ENCODE measurements at places on chromosomes 12 and 14. TPM values are rescaled to one million over a fixed set of nuclear protein-coding genes. Genes with fewer than 3 reads are reported as not detected.

- no peak for DNase-seq
These were observed 106.1 kb downstream of the ZFP36L1 start for GRCh38 chr14:68686724-68687123.

- no peak for DNase-seq
These were observed 71.2 kb downstream of the NINJ2 start for GRCh38 chr12:592024-592505.

- DNase-seq: no peak
These were observed 102.5 kb downstream of the FGD4 start for GRCh38 chr12:32501835-32502333.

DNA sequence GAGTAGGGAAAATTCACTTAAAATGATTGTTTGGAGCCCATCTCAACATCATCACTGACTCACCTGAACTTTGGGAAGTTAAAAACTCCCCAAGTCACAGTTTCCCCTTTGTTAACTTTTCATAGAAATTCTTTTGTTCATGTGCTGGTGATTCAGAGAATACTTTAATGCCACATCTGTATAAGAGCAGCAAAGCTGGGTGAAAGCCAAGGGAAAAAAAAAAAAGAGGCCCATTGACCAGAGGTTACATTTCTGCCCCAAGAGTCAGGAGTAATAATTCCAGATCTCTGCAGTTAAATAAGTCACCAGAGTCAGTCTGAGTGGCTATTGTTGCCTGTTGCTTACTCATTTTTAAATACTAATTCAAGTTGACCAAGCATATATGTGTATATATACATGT lies 136.4 kb upstream of the LGR5 start:
- DNase-seq: no peak

DNA sequence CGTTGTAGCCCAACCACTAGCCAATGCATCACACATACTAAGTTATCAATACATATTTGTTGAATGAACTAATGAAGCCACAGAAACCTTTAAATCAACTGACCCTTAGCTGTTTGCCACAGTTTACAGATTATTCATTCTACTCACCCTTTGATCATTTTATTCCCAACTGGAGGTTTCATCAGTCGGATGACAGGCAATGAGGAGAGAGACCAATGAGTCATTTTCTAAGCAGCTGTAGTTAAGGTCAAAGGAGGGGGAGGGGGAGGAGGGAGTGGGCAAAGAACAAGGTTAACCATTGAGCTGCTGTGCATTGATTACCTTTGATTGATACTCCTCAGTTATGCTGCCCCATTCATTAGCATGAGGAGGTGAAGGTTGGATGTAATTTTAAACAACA lies 469.5 kb downstream of the VRK1 start:
- no peak for DNase-seq

DNA sequence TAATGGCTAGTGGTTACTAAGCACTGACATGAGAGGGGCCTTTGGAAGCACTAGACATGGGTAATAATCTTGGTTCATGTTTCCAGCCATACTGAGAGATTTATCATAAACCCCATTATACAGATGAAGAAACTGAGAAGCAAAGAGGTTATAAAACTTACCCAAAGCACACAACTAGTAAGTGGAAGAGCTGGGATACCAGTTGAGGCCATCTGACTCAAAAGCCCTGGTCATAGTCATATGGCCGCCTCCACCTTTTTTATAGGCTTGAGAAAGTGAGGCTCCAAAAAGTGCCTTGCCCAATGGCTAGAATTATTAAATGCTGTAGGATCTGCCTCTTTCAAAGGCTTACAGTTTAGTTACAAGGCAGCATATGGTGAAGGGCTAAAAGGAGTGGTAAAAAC lies 944 bp downstream of the TXNRD1 start:
- DNase-seq: no peak

GRCh38 chr12:13390381-13390861 lies 193.9 kb downstream of the EMP1 start:
- DNase-seq: no peak

- DNase-seq: no peak
These were observed 158.6 kb downstream of the PAX9 start for GRCh38 chr14:36820111-36820709.

DNA sequence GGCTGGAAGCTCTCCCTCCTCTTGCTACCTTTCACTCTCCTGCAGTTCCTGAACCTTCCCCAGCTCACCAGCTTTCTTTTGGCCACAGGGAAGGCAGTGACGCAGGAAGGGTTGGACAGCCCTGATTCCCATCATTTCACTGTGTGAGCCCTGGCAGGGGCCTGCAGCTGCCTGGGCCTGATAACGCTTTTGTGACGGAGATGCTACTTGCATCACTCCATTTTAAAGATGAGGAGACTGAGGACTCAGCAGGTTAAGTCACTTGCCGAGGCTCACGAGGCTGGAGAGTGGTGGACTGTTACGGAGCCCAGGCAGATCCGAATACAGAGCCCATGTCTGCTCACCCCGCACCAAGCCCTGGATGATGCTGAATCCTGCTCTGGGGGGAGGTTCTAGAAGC lies 145.3 kb downstream of the RBM19 start:
- no peak for DNase-seq

DNA sequence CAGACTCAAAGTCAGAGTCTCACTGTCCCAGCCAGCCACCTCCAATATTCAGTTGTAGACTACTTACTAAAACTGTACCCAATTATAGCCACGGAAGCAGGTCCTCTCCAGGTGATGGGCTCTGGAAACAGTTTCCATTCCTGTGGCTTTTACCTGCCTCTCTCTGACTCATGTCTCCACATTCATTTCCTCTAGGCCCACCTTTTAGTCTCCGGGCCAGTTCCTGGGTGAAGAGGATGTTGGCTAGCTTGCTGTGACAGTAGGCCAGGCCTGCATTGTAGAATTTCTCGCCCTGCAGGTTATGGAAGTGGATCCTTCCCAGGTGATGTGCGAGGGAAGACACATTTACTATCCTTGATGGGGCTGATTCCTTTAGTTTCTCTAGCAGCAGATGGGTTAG lies 5.6 kb downstream of the RDH11 start:
- no peak for DNase-seq

- peak; percentile 27 for DNase-seq
These were observed 932.3 kb downstream of the DIO2 start for GRCh38 chr14:79278798-79279644.

- no peak for DNase-seq
These were observed 20.9 kb downstream of the SENP1 start for GRCh38 chr12:48084841-48085460.

GRCh38 chr12:23204933-23205778 lies 580.2 kb downstream of the ETNK1 start:
- peak; percentile 23 for DNase-seq

DNA sequence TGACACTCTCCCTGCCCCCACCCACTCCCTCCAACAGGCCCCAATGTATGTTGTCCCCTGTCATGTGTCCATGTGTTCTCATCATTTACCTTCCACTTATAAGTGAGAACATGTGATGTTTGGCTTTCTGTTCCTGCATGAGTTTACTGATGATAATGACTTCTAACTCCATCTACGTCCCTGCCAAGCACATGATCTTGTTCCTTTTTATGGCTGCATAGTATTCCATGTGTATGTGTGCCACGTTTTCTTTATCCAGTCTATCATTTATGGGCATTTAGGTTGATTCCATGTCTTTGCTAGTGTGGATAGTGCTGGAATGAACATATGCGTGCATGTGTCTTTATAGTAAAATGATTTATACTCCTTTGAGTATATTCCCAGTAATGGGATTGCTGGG lies 100.0 kb upstream of the LHX5 start:
- DNase-seq: no peak

GRCh38 chr12:89907659-89908058 lies 199.0 kb upstream of the ATP2B1 start:
- DNase-seq: no peak

DNA sequence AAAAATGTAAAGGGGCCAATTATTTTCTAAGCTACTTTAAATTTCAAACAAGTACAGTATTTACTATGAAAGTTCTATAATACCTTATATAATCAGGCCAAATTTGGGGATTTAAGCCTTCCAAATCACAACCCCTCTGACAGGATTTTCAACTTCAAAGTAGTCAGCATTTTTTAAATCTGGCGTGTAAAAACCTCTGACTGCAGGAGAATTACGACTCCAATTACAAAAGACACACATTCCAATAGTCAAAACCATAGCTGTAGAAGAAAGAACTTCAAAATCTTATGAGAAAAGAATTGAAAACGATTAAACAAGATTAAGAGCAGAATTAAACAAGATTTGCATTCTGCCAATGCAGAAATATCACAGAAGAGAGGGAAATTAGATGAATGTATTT lies 12.7 kb downstream of the OSBPL8 start:
- no peak for DNase-seq

DNA sequence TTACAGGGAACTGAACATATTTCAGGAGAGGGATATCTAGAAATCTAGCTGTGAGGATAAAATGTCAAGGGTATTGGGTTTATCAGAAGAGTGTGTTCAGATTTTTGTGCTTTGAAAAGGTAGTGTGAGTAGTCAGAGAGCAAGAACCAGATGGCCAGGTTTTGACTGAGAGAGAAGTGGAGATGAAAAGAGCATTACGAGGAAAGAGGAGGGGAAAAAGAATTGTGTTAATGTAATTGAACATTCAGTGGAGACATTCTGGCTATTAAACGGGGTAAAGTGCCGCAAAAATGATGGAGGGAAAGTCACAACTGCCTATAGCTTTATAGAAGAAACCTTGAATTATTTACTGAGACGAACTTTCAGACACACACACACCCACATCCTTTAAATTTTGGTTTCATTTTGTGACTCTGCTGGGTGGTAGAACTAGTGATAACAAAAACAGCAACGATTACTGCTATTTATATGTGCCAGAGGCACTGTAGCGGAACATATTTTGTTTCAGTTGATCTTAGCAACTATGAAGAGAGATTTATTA lies 213.6 kb downstream of the ERC1 start:
- DNase-seq: no peak

DNA sequence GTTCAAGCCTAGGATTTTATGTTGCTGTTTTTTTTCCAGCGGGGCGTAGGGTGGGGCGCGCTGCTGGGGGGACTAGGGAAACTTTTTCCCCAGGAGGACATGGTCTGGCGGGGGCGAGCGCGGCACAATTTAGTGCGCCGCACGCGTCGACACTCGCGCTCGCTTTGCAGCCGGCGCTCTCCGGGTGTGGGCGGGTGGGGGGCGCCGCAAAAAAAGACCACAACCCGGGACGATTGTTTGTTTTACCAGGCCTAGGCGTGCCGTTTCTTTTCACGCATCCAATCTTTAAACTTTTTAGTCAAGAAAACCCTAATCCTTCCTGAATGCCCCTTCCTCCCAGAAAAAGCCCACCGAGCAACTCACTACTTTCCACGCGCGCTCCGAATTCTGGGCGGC lies 865 bp upstream of the ZFP36L1 start:
- DNase-seq: no peak

GRCh38 chr12:630656-631632 lies 32.3 kb downstream of the NINJ2 start:
- DNase-seq: no peak

- no peak for DNase-seq
These were observed 253.0 kb downstream of the DAD1 start for GRCh38 chr14:22336031-22336430.

GRCh38 chr14:26204728-26205479 lies 392.9 kb downstream of the NOVA1 start:
- no peak for DNase-seq

GRCh38 chr12:118448341-118448740 lies 72.0 kb downstream of the SUDS3 start:
- DNase-seq: no peak

GRCh38 chr12:110853836-110854235 lies 7.0 kb downstream of the CCDC63 start:
- no peak for DNase-seq

Gene DIP2B
- total RNA-seq: 29.6 TPM

Gene PRH2
- not detected for total RNA-seq

Gene FBXW8
- 20.9 TPM for total RNA-seq

Gene DAO
- not detected for total RNA-seq

Gene C12orf56
- not detected for total RNA-seq

Gene TEAD4
- 47.5 TPM for total RNA-seq

Gene OR4E2
- total RNA-seq: not detected

Gene REP15
- 2.0 TPM for total RNA-seq

Gene LBHD2
- not detected for total RNA-seq

Gene AVPR1A
- total RNA-seq: not detected

Gene KRT3
- total RNA-seq: not detected

Gene SIRT4
- 0.88 TPM for total RNA-seq

Gene HECTD1
- total RNA-seq: 122 TPM

Gene CACNA1C
- 0.47 TPM for total RNA-seq

Gene CFAP54
- total RNA-seq: 7.5 TPM

Data from glomerular endothelial cell (primary cell).